Dermis blood vessel endothelial cell (primary cell): ENCODE measurements at places on chromosomes 12 and 14. TPM values are rescaled to one million over a fixed set of nuclear protein-coding genes. Genes with fewer than 3 reads are reported as not detected.

- DNase-seq, result no peak
Measured at GRCh38 chr14:78153064-78153341, 17.2 kb upstream of the NRXN3 start.

- no peak for DNase-seq
Measured at GRCh38 chr12:4685317-4685716, 34.9 kb upstream of the GALNT8 start.

DNA sequence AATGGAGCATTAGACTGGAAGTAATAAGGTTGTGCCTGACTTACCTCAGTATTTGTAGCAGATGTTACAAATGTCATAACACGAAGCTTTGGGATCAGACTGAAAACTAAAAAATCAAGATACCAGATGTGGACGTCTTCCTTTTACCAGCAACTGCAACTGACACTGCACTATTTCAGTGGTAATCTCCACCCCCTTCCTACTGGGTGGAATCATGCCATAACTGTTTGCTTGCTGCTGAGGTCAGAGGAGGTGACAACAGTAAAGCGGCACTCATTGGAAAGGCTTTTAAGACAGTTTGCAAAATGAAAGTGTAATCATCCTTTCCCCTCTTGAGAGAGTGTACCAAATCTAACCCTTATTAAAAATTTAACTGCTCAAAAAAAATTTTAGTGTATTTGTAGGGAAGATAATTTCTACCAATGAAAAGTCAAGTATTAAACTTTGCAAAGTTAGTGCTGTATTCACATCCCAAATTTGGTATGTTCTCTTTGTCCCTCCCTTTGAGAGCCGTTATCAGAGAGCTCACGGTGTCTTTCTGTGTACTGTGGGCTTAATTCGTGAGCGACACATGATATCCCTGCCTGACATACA lies 420.7 kb downstream of the NPAS3 start:
- no peak for DNase-seq

- DNase-seq, result no peak
Measured at GRCh38 chr12:48074266-48074665, 31.6 kb downstream of the SENP1 start.

- DNase-seq, result no peak
Measured at GRCh38 chr14:65072256-65072655, 30.1 kb downstream of the MAX start.

GRCh38 chr12:131220331-131220685 lies 266.6 kb downstream of the ADGRD1 start:
- no peak for DNase-seq

DNA sequence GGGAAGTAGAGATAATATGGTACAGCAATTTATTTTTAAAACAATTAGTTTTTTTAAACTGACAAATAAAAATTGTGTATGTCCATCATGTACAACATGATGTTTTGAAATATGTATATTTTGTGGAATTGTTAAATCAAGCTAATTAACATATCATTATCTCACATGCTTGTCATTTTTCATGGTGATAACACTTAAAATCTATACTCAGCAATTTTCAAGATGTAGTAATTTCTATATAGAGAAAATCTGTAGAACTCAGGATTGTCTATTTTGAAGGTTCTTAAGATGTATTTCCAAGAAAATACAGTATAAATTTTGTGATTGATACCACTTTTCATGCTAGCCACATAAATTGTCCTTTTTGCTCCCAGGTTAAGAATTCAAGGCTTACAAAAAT lies 247.1 kb downstream of the FBXL14 start:
- DNase-seq, result no peak

GRCh38 chr12:62629413-62629812 lies 162.8 kb downstream of the MON2 start:
- no peak for DNase-seq

DNA sequence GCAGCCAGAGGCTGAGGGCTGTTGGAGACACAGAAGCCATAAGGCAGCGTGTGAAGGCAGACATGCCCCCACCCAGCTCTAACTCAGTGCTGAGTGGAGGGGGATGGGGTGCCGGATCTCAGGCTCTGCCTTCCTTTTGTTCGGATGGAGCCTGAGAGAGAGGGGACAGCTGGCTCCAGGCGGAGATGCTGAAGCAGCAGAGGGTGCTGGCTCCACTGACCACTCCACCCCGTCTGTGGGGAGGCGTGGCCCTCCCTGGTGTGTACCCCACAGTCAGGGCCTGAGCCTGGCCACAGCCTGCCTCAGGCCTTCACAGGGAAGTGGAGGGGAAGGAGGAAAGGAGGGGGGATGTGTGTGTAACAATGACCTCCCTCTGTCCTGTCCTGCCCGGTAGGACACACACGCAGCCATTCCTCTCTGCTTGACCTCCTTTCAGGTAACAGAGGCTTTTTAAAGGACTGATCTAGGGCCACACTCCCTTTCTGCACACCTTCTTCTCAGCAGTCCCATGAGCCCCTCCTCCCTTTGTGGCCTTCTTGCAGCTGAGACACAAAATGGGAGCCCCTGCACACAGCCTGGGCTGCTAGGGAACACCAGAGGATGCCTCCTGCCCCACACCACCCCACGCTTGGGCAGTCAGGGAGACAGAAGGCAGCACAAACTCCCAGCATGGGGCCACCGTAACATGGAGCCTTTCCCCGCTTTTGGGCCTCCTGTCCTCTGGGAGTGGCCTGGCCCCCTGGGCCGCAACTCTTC lies 9.6 kb upstream of the ENDOU start:
- DNase-seq, result no peak

DNA sequence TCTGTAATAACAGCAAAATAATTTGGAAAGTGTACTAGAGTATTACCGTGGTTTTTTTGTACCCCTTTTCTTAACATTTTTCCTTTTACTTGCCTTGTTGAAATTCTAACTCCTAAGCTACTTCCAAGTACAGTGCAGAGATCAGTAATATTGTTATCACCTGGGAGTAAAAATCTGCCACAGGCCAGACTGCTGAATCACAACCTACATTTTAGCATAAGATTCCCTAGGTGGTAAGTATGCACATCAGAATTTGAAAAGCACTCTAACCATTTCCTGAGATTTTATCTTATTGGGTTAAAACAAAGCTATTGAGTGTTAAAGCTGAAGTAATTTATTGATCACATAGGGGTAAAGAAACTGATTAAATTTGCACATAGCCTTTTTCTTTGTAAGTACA lies 55.2 kb upstream of the KCNH3 start:
- DNase-seq, result peak; percentile 28

GRCh38 chr12:90216020-90216552 lies 507.4 kb upstream of the ATP2B1 start:
- no peak for DNase-seq

DNA sequence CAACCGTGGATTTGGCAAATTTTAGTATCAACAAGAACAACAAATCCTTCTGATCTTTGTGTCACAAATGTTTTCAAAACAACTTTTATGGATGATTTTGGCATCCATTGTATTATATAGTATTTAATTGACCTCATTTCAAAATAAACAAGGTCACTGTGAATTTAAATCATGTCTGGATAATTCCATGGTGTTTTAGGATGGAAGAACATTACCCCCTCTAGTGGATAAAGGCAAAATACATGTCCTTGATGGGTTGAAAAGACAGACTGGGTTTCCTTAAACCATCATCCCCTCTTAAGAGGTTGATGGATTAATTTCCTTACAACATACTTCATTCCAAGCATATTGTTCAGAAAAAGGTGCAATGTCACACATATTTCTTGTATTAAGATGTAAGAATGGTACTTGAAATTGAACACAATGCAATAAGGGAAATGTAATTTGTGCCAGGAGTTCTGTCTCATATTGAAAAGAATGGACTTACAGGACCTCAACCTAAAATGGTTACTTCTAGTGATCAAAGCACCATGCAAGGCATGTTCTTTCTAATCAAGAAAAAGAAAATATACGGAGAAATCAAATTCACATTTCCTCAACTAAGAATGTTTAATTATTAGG lies 352.0 kb downstream of the BCAT1 start:
- DNase-seq, result peak; percentile 67

The AGAP2 gene
- total RNA-seq, result under 0.01 and 0.19 TPM in 2 replicates

The MYO1A gene
- not detected in 2 replicates for total RNA-seq

The INHBC gene
- not detected in 2 replicates for total RNA-seq

The TBC1D30 gene
- 19.6 and 19.9 TPM in 2 replicates for total RNA-seq

The SP1 gene
- total RNA-seq, result 32.7 and 47.1 TPM in 2 replicates

The SPTB gene
- under 0.01 and 0.05 TPM in 2 replicates for total RNA-seq

The TPPP2 gene
- total RNA-seq, result not detected in 2 replicates

The GALNT16 gene
- 0.17 and 0.19 TPM in 2 replicates for total RNA-seq

The MYF5 gene
- not detected in 2 replicates for total RNA-seq

The NXPH4 gene
- total RNA-seq, result 0.51 TPM in 1 of 2 replicates, not detected in the other
